ENCODE measurements at places on chromosomes 4 and X.

GRCh38 chr4:119676101-119676500 lies 47.5 kb upstream of the PDE5A start:
- DNase-seq, result no peak

- DNase-seq, result no peak
Measured at GRCh38 chr4:18435781-18436180, 414.2 kb upstream of the LCORL start.

GRCh38 chr4:128363966-128364365 lies 76.4 kb upstream of the PGRMC2 start:
- DNase-seq, result no peak

DNA sequence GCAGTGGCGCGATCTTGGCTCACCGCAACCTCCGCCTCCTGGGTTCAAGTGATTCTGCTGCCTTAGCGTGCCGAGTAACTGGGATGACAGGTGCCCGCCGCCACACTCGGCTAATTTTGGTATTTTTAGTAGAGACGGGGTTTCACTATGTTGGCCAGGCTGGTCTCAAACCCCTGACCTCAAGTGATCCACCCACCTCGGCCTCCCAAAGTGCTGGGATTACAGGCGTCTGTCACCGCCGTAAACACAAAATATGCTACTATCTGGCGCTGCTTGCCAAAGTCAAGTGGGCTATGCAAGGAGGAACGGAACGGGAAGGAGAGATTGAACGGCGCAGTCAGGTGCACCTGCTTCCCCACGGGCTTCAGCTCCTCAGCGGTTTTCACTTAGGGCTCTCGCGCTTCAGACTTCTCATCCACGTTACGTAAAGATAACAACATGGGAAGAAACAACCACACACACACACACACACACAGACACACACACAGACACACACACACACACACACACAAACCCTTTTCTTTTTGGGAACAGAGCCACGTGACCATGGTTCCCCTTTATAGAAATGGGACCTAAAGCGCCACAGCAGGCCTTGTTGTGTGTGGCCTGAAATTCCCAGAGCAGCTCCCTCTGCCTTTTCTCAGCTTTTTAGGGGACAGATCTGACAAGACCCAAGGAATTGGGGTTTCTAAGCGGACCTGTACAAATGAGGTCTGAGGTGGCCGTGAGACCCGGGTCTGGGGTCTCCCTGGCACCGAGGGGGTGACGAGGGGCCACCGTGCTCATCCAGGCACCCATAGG lies 1.5 kb downstream of the P2RY8 start:
- DNase-seq, result peak; percentile 65

DNA sequence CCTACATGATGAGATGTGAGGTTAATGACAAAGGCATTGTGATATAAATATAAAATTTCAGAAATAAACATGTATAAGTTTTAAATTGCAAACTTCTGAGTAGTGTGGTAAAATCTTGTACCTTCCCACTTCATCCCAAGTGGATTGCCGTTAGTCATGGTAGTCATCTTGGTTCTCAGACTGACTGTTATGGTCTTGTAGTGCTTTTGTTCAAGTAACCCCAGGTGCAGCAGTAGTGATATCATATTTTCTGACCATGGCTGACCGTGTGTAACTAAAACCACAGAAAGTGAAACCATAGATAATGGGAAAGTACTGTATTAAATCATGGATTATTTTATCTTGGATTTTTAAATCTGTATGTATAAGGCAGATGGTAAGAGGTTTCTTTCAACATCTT lies 74.8 kb upstream of the SLIT2 start:
- DNase-seq, result no peak

- DNase-seq, result no peak
Measured at GRCh38 chr4:73070074-73070390, 516 bp upstream of the COX18 start.

- no peak for DNase-seq
Measured at GRCh38 chrX:47179221-47179927, 14.3 kb upstream of the UBA1 start.

DNA sequence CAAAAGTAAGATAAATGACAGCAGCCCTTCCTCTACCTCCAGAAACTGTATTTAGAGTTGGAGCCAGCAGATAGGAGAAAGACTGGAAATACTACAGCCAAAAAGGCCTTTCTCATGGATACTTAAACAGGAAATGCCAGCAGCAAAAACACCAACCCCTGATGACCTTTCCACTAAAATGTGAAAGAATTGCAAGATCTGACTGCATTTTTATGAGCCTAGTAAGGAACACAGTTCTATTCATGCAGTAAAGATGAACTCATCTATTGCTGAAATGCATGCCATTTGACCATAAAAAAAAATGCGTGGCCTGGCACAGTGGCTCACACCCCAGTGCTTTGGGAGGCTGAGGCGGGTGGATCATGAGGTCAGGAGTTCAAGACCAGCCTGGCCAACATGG lies 19.9 kb downstream of the ABCG2 start:
- DNase-seq, result no peak

GRCh38 chr4:64581422-64581821 lies 172.2 kb upstream of the TECRL start:
- no peak for DNase-seq

GRCh38 chr4:75912968-75913367 lies 10.7 kb upstream of the PPEF2 start:
- no peak for DNase-seq

DNA sequence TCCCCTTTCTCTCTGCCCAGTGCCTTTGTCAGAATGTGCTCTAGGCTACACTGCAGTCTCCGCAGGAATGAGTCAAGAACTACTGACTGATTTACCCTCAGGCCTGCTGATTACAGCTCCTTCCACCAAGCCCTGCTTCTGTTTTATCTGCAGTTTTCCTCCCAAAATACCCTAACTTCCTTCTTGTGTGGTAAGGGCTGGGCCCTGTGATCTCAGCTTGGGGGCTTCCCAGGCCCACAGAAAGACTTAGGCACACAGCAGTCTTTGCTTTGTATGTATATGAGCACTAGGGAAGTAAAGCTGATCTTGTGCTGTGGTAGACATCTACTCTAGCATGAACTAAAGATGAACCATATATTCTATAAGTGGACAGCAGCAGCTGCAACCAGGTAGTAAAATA lies 18.8 kb downstream of the PAK3 start:
- DNase-seq, result no peak

DNA sequence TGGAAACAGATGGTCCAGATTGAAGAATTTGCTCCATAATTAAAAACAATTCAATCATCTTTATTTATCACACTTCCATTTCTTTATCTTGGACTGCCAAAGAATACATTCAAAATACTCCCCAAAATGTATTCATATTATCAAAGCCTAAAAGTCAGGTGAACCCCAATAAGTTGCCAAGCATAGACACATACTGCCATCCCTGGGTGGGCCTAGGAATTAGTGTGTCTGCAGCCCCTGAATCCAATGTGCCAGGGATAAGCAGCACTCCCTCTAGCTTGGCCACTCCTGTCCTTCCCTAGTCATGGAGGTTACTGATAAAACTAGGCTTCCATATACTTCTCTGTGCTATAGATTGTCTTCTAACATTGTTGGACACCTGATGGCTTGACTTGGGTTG lies 199.9 kb downstream of the TENM3 start:
- no peak for DNase-seq

- DNase-seq, result no peak
Measured at GRCh38 chr4:87912164-87913004, 63.1 kb upstream of the SPP1 start.

- DNase-seq, result no peak
Measured at GRCh38 chr4:8294775-8295174, 25.2 kb downstream of the HTRA3 start.

DNA sequence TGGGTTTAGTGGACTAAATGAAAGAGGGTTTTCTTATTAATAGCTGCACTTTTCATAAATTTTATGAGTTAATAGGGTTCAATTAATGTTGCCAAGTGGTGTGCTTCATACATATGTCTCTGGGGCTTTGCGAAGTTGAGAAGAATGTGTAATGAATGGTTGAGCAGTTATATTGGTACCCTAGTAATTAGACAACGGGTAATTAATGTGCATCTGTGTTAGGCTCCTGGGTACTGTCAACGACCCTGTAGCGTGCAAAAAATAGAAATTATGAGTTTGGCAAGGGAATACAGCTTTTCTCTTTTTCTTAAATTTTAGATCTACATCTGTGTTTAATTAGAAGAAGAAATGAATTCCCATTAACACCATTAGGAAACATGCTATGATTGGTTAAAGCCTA lies 1027.7 kb downstream of the ARAP2 start:
- no peak for DNase-seq

DNA sequence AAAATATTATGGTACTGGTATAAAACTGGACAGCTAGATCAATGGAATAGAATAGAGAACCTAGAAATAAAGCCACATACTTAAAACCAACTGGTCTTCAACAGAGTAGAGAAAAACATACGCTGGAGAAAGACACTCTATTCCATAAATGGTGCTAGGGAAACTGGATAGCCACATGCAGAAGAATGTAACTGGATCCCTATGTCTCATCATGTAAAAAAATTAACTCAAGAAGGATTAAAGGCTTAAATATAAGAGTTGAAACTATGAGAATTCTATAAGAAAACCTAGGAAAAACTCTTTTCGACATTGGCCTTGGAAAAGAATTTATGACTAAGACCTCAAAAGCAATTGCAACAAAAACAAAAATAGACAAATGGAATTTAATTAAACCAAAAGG lies 114.6 kb downstream of the PCDH18 start:
- no peak for DNase-seq

- DNase-seq, result no peak
Measured at GRCh38 chr4:111542056-111542455, 603.2 kb upstream of the FAM241A start.

- DNase-seq, result no peak
Measured at GRCh38 chr4:94038195-94038594, 169.5 kb upstream of the SMARCAD1 start.

GRCh38 chr4:13471400-13471799 lies 12.7 kb downstream of the RAB28 start:
- no peak for DNase-seq

DNA sequence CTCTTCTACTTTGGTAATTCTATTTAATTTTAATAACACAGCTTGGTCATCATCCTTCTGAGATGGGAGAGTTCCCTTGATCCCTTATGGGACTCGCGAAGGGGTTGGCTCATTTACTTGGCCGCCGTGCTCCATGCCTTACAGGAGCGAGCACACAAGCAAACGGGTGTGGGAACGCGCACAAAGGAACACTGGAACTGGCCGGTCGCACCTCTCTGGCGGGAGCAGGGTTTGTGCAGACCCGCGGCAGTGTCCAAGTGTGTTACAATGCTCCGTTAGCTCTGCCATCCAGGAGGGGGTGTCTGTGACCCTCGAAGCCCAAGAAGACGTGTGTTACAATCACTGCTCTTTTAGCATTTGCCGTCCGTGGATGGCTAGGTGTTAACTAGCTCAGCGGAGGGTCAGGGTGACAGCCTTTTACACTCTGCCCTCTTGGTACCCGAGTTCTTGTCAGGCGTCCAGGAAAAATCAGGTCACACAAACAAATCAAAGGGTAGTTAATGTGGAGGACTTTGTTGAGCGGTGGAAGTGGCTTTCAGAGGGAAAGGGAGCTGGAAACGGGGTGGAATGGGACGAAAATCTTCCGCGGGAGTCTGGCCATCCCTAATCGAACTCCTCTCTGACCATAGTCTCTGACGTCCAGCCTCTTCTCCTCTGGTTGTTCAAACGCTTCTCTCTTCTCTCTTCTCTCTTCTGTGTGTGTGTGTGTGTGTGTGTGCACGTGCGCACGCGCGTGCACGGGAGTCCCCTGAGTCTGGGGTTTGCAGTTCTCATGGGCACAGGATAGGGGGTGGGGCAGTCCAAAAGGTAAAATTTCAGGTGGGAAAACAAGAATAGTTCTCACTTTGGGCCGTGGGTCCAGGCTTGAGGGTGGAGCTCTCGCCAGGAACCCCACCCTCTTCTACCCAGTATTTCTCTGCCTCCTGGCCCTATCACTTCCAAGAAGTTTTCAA lies 76.3 kb downstream of the SLC10A7 start:
- DNase-seq, result no peak

DNA sequence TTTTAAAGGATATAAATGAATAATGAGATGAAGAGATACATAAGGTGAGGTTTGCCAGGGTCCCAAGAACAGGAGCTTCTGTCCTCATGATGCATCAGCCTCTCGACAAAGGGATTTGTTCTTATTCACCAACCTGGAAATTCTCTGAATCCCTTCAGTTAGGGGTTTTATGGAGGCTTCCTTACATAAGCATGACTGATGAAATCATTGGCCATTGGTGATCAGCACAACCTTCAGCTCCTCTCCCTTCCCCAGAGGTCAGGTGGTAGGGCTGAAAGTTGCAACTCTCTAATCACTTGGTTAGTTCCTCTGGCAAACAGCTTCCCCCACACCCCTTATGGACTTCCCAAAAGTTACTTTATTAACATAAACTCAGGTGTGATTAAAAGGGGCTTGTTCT lies 222.0 kb downstream of the SPRY1 start:
- DNase-seq, result no peak

- no peak for DNase-seq
Measured at GRCh38 chr4:103482893-103483292, 236.9 kb downstream of the TACR3 start.

DNA sequence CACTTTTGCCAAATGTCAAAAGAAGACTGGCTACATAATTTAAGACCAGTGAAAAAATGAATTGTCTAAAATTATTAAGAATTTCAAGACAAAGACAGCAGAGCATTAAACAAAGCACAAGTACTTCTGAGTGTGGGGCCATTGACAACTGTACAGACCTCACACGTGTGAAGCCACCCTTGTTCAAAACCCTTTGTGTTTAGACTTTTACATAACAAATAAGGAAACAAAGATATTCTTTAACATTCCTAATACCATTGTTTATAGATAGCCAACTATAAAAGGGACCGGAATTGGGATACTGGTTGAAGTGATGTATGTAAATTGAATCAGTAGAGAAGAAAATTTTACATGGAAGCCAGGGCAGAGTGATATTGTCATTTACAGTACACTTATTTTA lies 624.2 kb downstream of the PCDH18 start:
- no peak for DNase-seq

DNA sequence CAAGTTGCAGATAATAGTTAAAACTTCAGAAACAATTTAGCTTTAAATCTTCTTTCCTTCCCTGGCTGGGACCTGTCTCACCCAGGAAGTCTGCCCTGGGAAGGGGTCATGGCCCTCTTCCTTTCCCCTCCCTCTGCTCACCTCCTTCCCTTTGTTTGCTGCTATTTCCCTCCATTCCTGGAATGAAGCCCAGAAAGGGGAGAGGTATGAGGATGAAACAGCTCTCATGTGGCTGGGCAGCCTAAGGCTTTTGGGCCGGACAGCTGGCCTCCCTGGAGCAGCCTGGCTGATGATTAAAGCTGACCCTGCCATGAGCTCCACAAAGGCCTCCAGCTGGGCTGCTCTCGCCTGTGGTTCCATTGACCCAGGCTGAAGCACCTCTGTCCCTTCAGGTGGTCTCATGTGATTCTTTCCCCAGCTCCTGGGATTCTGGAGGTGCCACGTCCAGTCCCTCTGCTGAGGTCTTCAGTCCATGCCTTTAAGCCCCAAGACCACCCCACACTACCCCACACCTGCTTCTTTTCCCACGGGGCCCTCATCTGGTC lies 202.1 kb downstream of the PTTG2 start:
- no peak for DNase-seq

DNA sequence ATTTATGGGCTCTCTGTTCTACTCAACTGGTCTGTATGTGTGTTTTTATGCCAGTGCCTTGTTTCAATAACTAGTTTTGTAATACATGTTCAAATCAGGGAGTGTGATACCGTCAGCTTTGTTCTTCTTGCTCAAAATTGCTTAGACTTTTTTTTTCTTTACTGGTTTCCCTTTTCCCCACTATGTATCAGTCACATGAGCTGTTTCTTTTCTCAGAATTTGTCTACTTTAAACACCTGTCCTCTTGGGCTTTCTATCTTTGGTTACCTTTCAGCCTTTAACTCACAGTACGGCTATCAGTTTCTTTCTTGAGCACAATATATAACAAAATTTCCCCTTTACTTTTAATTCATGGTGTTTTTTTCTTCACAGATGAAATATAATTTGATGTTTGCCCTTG lies 5.4 kb upstream of the GLRA3 start:
- DNase-seq, result no peak

Data from activated naive CD4-positive, alpha-beta T cell treated with anti-CD3 and anti-CD28 coated beads for 36 hours (primary cell).